Non-pigmented ciliary epithelial cell (primary cell): ENCODE measurements at places on chromosomes 6 and 20.

DNA sequence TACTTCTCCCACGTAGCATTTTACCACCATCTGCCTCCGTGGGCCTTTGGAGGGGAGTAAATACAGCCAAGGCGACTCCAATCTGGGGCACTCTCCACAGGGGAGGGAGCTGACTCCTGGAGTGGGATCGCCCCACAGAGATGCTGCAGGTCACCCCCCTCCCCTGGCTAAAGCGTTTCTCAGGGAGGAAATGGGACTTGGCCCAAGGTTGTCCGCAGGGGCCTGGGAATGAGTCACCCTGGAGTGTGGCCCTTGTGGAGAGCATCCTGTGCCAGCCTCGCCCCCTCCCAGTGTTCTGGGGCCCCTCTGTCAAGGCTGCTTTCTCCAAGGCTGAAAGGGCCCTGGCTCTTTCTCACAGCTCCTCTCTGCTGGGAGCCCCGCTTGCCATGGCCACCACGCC lies 84.5 kb upstream of the QKI start:
- no peak for DNase-seq

DNA sequence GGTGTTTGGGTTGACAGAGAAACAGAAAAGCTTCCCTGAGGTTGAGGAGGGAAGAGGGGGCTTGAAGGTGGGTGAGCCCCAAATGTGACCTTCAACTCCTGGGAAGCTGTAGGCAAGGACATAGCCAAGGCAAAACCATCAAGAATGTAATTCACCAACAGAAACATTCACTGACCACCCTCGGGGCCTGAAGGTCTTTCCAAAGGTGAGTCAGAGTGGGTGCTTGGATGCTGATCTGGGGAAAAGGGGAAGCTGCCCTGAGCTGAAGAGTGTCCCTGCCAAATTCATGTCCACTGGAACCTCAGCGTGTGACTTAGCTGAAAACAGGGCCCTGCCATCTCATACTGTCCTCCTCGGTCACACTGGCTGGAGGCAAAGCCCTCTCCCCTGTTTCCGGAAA lies 234.2 kb upstream of the SULF2 start:
- DNase-seq, result no peak

DNA sequence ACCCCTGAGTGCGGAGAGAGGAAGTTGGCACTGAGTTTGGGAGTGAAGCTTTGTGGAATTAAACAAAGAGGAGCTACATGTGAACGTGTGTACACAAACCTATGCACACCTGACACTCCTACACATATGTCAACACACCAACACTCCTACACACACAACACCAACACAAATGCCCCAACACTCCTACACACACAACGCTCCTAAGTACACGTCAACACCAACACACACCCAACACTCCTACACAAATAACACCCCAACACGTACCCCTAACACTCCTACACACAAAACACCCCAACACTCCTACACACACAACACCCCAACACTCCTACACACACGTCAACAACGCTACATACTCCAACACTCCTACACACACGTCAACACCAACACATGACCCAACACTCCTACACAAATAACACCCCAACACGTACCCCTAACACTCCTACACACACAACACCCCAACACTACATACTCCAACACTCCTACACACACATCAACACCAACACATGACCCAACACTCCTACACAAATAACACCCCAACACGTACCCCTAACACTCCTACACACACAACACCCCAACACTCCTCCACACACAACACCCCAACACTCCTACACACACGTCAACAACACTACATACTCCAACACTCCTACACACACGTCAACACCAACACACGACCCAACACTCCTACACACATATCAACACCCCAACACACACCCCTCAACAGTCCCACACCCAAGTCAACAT lies 40.1 kb upstream of the ZBP1 start:
- DNase-seq, result no peak

DNA sequence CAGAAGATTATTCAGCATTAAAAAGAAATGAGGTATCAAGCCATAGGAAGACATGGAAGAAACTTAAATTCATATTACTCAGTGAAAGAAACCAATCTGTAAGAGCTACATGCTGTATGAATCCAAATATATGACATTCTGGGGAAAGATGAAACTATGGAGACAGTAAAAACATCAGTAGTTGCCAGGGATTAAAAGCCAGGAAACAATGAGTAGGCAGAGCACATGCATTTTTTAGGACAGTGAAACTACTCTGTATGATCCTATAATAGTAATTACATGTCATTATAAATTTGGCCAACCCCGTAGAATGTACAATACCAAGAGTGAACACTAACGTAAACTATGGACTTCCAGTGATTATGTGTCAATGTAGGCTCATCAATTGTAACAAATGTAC lies 92.8 kb upstream of the RNF217 start:
- no peak for DNase-seq

DNA sequence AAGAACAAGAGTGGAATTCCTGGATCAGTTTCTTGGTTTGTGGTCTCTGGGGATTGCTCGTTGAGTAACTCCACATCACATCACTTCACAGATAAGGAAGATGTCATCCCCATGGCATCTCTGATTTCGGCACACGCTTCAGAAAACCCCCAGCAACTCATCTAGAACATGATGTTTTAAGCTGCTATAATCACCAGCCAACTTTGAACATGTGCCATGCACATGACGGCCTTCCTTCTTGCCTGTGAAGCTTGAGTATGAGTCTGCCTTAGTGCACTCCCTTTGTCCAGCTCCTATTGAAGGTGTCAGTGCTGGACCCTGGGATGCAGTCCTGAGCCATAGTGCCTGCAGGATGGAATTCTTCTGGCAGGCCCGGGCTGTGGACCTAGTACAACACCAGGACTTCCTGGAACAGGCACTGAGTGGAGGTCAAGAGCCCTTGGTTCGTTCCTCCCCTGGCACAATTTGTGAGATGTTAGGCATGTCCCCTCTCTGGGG lies 231.5 kb upstream of the SUPT3H start:
- DNase-seq, result peak; percentile 96

DNA sequence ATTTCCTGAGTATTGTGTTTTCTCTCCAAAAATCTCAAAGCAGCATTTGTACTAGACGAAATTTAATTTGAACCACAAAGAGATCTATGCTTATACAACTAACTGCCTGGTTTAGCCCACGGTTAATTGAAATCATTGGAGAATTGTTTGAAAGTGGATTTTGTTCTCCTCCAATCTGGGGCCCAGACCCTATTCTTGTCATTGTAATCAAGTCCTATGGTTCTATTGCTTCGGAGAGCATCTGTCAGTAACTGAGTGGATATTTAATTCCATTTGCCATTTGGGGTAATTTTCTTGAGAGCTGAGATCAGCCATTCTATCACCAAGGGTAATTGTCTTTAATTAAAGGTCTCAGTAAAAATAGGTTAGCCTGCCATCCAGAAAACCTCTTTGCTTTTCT lies 117.0 kb upstream of the KCNG1 start:
- no peak for DNase-seq

DNA sequence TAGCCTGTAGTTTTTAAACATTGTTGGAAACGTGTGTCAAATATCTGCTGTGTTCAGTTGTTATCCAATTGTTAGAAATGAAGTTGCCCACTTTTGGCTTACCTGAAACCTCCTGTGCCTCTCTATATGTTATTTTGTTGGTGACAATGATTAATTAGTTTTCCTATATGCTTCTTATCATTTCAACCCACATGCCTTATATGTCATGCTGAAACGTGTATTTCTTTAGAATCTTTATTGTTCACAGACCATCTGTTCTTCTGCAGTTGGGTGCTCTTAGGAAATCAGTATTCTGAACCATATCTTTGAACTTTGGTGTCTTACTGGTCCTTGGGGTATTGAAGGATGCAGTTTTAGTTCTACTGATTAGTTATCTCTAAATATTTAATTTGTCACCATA lies 91.2 kb upstream of the SCGN start:
- DNase-seq, result no peak

DNA sequence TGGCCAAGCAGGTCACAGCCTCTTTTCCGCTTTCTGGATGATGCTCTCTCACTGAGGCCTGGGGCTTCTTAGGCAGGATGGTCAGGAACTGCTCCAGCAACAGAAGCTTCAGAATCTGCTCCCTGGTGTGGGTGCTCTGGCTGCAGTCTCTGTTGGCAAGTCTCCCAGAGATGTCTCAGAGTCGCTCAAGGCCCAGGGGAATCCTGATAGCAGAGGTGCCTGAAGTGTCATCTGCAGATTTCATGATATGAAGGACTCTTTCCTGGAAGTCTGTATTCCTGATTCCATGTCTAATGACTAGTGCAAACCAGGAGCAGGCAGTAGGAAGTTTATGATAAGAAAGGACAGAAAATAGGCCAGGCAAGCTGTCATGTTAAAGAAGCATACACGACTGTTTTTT lies 20.3 kb downstream of the ZSCAN31 start:
- no peak for DNase-seq

GRCh38 chr6:37602346-37602745 lies 95.3 kb downstream of the MDGA1 start:
- no peak for DNase-seq

GRCh38 chr20:54362283-54362682 lies 113.1 kb upstream of the DOK5 start:
- no peak for DNase-seq

DNA sequence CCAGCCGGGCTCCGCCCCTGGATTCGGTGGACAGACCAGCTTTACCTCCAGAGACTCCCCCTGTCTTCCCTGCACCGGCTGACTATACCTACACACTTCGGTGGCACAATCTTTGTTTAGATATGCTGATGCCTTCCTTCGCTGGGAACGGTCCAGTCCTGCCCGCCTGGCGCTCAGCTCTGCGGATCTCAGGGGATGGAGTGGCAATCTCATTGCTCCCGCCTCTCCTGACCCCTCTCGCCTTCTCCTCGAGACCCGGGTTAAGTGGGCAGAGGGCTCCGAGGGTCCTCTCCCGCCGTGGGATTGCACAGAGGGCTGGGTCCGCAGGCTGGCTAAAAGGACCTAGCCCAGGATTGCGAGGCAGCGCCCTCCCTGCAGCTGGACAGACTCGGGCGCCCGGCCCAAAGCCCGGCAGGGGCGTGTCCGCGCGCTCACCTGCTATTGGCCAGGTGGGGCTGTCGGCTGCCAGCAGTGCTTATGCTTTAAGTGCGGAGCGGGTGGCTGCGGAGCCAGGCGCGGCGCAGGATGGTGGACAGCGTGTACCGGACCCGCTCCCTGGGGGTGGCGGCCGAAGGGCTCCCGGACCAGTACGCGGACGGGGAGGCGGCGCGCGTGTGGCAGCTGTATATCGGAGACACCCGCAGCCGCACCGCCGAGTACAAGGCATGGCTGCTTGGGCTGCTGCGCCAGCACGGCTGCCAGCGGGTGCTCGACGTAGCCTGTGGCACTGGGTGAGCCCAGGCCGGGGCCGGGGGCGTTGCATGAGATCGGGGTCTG lies at the start of gene GNMT:
Gene GNMT (plus strand): TSS at position 512 of the 777 bp plus-strand sequence. CDS start 14 bp downstream, at position 526.
- DNase-seq, result no peak

GRCh38 chr20:5393218-5393870 lies 76.6 kb upstream of the PROKR2 start:
- DNase-seq, result no peak

DNA sequence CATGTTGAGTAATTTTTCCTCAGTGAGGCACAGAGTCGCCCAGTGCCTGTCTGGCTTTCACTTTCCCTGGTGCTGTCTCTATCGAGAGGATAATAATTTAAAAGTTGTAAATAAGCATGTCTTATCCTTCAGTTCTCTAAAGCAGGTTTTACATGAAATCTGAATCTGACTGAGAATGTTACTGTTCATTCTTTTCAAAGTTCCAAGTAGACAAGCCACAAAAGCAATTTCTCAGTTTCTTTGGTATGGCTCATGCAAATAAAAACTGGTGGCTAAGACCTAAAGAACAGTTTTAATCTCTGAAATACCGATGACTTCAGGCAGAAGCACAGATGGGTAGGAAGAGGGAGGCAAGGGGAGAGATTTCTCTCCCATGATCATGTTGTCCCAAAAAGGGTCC lies 87.6 kb upstream of the GCM1 start:
- no peak for DNase-seq

DNA sequence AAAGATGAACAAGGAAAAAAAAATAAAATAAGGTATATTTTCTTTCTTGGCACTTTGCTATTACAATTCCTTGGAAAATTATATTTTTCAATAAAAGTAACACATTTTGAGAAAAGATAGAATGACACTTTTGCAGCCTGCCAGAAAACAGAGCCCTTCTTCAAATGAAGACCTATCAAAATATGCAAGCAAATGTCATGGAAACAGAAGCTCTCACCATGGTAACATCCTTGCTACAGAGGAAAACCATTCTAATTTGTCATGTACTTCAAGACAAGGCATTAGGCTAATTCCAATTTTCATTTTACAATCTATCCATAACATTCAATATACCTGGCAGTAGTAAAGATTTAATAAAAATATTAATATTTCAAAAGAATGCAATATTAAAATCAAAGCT lies 177.9 kb downstream of the RNGTT start:
- DNase-seq, result no peak

DNA sequence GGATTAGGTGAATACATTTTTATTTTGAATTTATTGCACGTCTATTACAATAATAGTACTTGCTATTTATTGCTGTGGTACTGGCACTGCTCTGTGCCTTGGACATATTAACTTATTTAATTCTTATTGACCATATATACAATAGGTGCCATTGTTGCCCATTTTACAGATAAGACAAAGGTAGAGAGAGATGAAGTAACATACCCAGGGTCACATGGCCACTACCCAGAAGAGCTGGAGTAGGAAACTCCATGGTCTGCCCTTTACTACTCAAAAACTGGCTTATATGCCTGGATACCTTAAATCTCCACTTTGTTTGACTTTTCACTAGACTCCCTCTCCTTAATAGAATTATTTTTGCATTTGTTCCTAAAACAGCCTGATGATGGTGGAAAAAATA lies 67.5 kb downstream of the ADGRG6 start:
- no peak for DNase-seq

GRCh38 chr20:63748934-63749270 lies 9.3 kb downstream of the SLC2A4RG start:
- no peak for DNase-seq

DNA sequence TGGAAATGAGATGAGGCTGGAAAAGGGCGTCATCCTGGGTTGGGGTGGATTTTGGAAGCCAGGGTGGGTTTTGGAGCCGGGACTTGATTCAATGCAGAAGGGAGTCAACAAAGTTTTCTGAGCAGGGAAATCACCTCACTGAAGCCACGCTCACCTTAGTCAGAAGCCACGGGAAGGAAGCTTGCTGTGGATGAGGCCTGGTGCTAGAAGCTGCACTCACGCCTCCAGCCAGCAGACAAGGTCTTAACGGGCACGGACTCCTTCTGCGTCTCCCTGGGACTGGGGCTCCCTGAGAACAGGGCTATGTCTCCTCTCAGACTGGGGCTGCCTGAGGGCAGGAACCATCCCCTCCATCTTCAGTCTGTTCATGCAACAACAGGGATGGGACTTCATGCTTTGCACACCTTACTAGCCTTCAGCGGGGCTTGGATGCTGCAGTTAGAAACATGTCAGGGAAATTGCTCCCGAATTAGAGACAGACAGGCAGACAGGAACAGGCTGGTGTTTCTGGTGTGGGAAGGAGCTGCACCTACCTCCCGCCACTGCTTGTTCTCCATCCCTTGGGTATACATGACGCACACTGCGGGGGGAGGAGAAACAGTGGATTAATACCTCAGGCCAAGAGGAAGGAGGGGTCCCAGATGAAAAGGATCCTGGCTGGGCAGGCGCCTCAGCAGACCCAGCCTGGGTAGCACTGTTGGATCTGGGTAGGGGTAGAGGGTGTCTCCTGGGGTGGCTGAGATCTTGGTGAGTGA lies 17.5 kb downstream of the CPNE5 start:
- no peak for DNase-seq
